ENCODE measurements at places on chromosomes 6 and 20.

DNA sequence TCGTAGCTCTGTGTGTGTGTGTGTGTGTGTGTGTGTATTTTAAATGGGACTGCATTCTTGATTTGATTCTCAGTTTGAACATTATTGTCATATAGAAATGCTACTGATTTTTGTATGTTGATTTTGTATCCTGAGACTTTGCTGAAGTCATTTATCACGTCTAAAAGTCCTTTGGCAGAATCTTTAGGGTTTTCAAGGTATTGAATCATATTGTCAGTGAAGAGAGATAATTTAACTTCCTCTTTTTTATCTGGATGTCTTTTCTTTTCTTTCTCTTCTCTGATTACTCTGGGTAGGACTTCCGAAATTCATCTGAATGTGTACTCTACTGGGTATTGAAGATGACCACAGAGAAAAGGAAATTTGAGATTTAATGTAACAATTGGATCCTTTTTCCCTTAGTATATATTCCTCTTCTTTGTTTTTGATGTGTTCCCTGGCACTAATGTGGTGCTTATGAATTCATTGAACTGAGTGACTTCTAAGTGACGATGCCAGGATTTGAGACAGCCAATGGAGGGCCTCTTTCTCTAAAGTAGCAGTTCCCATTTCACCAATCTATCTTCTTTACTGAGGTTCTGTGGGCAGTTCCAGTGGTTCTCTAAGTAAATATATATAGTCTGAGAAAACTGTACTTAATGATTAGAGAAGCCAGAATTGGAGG, 47.6 kb downstream of the TNFAIP3 start:
- no peak for DNase-seq

DNA sequence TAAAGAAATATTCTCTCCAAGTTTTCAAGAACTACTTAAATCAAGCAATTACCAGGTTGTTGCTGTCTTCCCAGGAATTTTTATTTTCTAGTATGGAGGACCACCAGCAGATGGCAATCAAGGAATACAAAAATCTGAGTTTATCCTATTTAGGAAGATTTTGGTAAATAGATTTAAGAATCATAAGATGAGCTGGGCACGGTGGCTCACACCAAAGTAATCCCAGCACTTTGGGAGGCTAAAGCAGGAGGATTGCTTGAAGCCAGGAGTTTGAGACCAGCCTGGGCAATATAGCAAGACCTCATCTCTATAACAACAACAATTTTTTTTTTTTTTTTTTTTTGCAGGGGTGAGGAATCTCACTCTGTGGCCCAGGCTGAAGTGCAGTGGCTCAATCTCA, 19.3 kb upstream of the SEC63 start:
- peak; percentile 39 for DNase-seq

DNA sequence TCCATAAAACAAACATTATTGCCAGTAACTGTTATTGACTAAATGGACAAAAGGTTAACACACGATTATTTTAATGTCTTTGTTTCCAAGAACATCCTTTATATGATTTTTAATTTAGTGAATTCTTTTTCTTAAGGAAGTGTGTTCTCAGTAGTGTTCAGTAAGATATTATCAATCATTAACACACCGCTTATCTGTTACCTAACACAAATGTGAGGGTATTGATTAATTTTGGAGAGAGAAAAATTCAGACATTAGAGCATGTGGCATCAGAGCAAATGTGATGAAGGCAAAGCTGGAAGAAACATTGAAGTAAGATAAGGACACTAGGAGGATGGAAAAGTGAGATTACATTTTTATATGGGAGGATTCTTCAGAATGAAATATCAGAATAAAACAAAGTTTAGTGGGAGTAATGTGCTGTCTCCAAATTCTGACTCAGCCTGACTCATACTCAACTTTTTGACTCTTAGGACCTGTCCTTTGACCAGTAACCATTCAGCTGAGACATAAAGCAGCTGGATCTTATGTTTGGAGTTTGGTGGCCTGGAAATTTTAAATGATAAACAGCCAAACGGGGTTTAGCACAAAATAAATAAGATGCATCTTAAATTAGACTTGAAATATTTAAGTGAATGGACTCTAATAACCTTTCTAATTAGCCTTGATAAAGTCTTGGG, 348.6 kb downstream of the CD109 start:
- DNase-seq: peak; percentile 40

GRCh38 chr6:153553627-153554026, 422.5 kb upstream of the RGS17 start:
- DNase-seq: no peak

DNA sequence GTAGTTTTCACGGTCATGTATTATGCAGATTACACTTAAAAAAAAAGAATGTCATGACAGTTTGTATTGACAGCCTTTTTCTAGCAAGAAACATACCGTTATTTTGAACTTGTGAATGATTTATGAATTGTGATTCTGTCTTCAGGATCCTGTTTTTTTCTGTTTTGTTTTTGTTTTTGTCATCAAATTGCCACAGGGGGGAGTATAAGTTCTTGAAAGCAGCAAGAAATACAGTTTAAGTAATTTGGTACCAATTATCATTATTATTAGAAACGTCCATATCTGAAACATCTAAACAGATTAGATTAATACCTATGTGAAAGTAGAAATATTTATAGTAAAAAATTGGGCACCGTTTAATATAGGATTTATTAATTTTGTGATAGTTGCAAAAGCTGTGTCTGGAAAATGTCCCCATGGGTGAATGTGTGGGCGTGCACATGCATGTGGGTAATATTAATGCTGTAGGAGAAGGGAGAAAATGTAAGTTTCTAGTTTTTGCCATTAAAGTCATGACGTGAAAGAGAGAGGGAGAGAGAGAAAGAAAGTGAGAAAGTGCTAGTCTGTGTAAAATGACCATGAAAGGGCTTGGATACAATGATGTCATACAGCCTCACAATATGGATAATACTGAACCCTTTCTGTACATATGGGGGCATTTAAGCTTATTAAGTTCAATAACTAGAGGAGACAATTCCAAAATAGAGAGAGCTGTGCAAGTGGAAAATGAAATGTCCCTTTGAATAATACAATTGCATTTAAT, 9.4 kb upstream of the CCN2 start:
- peak; percentile 55 for DNase-seq
